ENCODE measurements at places on chromosomes 6 and 20.

- DNase-seq: no peak
These were observed 85.0 kb upstream of the LOC128125822 start for GRCh38 chr6:63487103-63487813.

DNA sequence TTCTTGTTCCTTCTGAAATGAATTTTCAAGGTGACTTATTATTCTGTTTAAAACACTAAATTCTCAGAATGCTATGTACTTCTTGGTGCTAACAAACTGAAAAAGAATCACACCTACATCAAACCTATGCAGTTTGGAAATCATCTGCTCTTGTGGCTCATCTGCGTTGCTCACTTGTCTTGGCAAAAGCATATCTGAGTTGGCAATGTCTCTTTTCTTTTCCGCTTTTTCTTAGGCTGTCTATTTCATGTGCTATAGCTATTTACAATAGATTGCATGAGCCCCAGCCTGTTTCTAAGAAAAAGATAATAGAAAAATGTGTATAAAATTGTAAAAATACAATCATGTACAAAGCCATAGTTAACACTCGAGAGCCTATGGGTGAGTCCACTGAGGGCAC, 348.9 kb upstream of the AGPAT4 start:
- DNase-seq: no peak

DNA sequence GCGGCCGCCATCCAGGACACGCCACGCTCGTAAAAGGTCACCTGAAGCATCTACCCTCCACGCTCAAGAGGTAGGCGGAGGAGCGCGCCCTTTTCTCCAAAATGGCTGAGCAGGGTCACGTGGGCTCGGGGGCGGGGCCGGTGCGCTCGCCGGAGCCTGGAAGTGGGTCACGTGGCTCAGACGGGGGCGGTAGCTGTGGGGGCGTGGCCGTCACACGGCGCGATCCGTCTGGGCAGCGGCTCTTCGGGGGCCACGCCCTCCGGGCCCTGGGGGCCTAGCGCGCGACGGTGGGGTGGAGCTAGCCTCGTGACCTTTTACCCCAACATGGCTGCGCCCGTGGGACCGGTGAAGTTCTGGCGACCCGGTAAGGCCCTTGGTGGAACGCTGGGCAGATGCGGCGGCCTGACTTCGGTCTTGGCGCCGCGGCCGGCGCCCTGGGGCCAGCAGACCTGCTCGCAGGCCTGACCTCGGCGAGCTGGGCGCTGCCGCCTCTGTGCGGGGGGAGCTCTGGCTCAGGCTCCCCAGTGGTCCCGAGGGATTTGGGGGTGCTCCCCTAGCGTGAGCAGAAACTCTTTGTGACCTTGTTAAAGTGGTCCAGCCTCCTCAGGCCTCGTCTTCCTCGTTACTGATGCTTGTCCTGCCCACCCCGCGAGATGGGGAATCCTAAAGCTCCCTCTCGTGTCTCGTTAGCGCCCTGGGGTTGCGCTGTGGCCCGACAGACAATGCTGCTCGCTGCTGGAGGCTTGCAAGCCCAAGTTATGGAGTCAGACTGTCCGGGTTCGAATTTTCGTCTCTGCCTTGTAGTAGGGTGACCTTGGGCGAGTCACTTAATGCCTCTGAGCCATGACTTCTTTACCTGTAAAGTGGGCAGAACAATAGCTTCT, at the start of gene DHX35:
Gene DHX35 (plus strand): TSS at position 301 of the 884 bp plus-strand sequence. CDS start 24 bp downstream, at position 325.
- peak; percentile 95 for DNase-seq

DNA sequence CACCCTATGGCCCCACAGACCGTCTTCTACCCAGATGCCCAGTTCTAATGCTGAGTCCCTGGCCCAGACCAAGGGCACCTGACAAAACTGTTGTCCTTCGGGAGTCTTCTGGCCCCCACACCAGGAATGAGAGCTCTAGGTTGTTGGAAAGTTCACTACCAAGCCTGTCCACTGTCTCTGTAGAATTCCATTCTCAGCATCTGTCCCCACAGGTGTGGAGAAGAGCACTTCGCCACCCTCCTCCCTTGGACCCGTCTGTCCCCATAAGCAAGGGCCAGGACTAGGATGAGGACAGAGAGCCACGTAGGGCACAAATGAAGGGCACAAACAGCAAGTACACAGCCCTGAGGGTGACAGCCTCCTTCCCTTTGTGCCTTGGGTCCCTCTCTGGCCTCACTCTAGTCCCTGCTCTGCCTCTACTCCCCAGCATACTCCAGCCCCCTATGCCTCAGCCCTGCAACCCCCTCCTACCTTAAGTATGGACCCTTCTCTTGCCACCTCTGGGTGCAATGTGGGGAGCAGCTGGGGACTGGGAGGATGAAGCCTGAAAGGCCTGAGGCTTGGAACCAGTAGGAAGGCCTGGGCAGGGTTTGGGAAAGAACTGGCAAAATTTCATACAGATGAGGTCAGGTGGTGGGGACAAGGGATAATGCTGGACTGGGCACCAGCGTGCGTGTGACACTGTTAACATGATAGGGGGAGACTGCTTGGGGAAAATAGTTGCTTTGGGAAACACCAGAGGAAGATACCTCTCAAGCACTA, 4.3 kb downstream of the LZTS3 start:
- no peak for DNase-seq

DNA sequence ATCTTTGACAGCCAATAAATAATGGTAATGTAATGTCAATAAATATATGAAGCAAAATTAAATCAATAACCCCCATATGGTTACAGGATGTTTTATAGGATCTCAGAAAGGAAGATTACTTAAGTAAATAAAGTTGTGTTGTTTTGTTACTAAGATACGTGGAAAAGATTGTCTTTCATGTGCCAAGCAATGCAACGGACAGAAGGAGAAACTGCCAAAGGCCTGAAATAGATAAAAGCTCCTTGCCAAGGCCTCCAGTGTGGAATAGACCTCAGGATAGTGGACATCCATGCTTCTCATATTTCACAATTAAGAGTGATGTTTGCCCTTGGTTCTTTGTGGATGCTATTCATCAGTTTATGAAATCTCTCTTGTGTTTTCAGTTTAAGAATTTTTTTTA, 16.4 kb upstream of the FNDC1 start:
- no peak for DNase-seq

GRCh38 chr6:17178754-17179529, 77.1 kb downstream of the STMND1 start:
- DNase-seq: no peak

- DNase-seq: no peak
These were observed 42.8 kb upstream of the RNF8 start for GRCh38 chr6:37310966-37311365.

- DNase-seq: no peak
These were observed 530.1 kb upstream of the NOX3 start for GRCh38 chr6:155985660-155986138.

GRCh38 chr6:11668455-11668854, 110.1 kb downstream of the ADTRP start:
- no peak for DNase-seq

Data from stimulated activated CD8-positive, alpha-beta memory T cell treated with anti-CD3 and anti-CD28 coated beads, Interleukin-7, amount 100 ng/mL, for 4 hours (primary cell).